ENCODE measurements at places on chromosomes 13 and 19.

GRCh38 chr13:46831588-46832194 is 34.7 kb upstream of the ESD start:
- peak; percentile 17 for DNase-seq

GRCh38 chr19:43784981-43785808 is 4.4 kb upstream of the KCNN4 start:
- DNase-seq = peak; percentile 46

DNA sequence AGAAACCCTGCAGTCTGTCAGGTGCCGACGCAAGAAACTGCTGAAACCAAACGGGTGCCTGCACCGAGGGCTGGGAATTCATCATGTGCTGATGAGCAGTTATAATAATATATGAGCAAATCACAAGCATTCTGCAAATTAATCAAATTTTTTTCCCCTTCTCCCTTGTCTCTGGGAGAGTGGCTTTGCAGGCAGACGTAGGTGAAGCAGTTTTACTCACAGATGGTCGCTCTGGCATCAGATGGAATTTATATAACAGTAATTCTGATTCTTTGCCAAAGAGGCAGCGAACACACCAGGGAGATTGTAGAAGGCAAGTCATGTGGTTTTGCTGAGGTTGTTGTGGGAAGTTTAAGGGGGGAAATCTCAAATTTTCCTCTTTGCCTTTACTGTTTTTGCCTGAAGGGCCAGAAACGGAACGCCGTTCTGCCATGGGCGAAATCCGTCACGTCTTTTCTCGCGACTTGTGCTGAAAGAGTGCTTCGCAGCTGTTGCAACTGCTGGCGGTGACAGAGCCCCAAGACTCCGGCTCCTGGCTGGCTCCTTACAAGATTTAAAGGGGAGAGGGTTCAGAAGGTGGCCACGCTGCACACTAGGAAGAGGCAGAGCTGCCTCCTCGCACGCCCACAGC is 320.1 kb downstream of the ZNF536 start:
- DNase-seq = no peak

DNA sequence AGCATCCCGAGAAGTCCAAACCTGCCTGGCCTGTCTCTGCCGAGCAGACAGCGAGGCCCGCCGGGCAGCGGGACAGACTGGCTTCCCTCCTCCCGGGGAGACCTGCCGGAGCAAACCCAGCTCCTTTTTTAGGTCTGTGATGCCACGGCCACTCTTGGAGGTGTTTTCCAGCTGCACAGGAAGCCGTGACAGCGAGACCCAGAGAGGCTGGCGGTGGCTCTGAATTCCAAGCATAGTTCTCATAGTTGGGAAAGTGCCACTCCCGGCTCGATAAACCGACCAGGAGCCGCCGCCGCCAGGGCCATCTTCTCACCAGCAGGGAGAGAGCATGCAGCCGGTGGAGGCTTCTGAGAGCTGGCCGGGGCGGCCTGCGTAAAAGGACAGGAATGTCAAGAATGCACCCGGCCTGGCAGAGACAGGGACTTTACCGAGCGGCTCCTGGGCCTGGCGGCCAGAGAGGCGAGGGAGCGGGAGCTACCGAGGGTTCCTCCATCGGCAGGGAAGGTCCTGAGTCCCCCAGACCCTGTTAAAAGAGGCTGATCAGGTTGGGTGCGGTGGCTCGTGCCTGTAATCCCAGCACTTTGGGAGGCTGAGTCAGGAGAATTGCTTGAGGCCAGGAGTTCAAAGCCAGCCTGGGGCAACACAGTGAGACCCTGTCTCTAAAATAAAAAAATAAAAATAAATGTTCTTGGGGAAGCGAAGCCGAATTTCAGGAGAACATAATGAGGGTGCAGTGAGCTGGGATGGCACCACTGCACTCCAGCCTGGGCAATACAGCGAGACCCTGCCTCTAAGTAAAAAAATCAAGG is 64.9 kb downstream of the GADD45B start:
- DNase-seq = no peak

GRCh38 chr13:94009701-94010100 is 469.8 kb downstream of the DCT start:
- no peak for DNase-seq

DNA sequence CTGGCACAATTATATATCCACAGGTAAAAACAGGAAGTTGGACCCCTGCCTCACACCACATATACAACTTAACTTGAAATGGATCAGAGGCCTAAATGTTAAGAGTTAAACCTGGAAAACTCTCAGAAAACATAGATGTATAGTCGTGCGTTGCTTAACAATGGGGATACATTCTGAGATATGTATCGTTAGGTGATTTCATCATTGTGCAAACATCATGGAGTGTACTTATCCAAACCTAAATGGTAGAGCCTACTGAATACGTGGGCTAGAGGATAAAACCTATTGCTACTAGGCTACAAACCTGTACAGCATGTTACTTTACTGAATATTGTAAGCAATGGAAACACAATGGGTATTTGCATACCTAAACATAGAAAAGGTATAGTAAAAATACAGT is 14.8 kb upstream of the CALM3 start:
- DNase-seq = no peak

DNA sequence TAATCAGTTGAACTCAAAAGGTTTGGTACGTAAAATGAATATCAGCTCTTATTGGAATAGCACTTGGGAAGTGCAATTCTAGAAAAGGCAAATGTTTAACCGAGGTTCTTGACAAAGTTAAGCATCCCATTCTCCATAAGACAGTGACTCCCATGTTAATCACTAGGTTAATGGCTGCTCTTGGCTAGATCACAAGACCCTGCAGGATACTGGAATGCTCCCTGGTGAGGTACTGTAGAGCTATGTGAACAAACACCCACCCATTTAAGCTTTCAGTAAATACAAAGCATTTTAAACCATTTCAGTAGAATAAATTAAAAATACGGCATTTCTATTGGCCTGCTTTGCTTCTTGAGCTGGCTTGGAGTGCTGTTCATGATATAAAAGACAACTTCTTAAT is 56.5 kb downstream of the TDRD3 start:
- DNase-seq = no peak

DNA sequence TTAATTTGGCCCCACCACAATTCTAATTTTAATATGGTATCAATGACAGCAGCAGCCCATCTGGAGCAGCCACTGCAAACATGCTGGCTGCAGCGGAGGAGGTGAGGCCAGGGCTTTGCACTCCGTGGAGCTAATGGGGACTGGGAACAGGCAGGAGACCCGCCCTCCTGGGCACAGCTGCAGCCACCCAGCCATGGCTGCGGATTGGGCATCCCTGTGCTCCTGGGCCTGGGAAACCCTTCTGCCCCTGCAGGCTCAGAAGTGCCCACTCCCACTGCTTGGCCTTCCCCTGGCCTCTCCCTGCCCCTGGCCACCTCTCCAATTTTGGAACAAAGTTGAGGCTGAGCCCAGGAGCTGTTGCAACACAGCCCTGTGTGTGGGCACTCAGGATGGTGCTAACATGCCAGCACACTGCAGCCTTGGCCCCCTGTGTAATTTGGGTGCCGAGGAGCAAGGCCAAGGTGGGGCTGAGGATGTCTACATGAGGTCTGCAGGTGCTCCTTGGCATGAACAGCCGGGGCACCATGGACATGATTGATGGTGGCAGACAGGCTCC is 123.6 kb downstream of the PCDH9 start:
- DNase-seq = no peak

- no peak for DNase-seq
These were observed 8.2 kb upstream of the INAFM1 start for GRCh38 chr19:47266401-47266941.

GRCh38 chr13:101397742-101398141 is 18.6 kb downstream of the NALCN start:
- DNase-seq = no peak

- no peak for DNase-seq
These were observed 32.2 kb downstream of the VASP start for GRCh38 chr19:45539459-45539858.

GRCh38 chr19:5976768-5977167 is 1.2 kb downstream of the RANBP3 start:
- DNase-seq = no peak

- DNase-seq = peak; percentile 32
These were observed 15.2 kb downstream of the UPF1 start for GRCh38 chr19:18846862-18847548.

DNA sequence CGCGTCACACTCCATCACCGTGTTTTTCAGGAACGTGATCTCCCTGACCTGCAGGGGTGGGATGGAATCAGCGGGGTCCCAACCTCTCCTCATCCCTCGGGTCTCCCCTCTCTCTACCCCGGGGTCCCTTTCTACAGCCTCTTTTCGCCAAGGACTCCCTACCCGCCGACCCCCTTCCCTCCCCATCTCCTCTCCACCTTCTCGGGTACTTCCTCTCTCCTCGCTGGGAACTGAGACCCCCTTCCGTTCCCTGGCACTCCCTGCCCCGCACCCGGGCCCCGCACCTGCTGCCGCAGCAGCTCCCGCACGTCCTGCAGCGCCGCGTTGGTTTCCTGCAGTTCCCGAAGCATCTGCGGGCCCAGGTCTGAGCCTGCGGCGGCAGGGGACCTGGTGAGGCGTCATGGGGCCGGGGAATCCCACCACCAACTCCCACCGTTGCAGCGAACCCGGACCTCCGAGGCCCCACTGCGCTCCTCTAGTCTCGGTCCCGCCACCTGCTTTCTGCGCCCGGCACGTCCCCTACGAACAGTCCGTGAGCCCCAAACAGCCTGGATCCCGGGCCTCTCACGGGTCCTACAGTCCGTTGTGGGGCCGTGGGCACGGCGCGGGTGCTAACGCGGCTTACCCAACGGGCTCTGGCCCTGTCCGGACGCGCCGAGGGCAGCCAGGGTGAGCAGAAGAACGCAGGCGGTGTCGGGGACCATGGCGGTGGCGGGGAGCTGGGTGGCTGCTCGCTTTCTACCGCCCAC is at the start of gene COMP:
TSS of gene COMP (minus strand) at position 740 of the 749 bp plus-strand sequence. CDS start at position 704, 36 bp downstream.
- no peak for DNase-seq

DNA sequence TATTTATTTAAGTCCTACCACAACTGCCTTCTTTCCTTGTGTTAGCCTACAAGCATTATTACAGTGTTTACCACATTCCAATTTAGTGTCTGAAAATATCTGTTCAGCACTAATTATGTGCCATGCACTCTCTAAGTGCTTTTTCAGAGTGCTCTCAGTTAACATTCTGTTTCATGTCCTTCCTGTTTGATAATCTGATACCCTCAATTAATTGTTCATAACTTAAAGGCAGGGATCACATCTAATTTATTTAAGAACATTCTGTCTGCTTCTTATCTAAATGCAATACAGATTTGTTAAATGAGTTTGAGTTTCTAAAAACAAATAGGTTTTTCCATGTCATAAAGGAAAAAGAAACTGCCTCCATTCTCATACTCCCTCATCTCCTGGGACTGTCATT is 649.6 kb upstream of the ATXN8OS start:
- no peak for DNase-seq
